Osteoblast (primary cell): ENCODE measurements at places on chromosomes 4 and X. TPM values are rescaled to one million over a fixed set of nuclear protein-coding genes. Genes with fewer than 3 reads are reported as not detected.
A peak's percentile ranks its signal among the peaks of the same experiment; 100 is the strongest.

DNA sequence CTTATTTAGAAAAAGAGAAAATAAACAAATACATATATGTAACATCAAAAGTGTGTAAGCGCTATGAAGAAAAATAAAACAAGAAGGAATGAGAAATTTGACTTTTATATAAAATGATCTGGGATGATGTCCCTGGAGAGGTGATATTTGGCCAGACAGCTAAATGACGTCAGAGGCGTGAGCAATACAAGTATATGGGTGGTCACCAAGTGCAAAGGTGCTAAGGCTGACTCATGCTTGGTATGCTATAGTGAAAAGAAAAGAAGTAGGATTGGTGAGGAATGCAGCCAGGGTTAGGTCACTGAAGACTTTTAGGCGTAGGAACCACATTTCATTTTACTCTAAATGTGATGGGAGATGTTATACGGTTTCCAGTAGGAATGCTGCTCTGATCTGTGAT lies 1049.1 kb upstream of the TENM3 start:
- DNase-seq: no peak
- no peaks in the 10 kb centered on the region for H3K4me1 ChIP-seq
- H3K4me3 ChIP-seq: no peak overlapping the region
- no peak overlapping the region for H3K27ac ChIP-seq
- H3K36me3 ChIP-seq: no peaks in the 10 kb centered on the region
- no peaks in the 10 kb centered on the region for H3K27me3 ChIP-seq

DNA sequence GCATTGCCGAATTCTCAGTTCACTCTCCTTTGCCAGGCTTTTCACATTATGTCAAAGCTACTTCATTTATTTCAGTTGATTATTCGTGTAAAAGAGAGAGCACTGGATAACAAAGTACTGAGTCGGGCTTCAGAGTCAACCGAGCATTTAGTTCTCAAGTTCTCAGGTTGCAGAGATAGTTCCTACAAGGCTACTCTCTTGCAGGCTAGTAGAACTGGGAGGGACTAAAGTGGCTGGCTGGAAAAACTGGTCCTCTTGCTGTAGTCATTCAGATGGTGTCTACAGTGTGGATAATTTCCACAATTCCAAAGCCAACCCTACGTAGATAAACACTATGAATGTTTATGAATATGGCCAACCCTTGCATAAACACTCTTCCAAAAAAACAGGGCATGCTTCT lies 4.6 kb upstream of the CCNG2 start:
- H3K36me3 ChIP-seq: no peaks in the 10 kb centered on the region
- H3K27me3 ChIP-seq: peaks cover 38% of the 10 kb centered on the region
- no peak for DNase-seq

DNA sequence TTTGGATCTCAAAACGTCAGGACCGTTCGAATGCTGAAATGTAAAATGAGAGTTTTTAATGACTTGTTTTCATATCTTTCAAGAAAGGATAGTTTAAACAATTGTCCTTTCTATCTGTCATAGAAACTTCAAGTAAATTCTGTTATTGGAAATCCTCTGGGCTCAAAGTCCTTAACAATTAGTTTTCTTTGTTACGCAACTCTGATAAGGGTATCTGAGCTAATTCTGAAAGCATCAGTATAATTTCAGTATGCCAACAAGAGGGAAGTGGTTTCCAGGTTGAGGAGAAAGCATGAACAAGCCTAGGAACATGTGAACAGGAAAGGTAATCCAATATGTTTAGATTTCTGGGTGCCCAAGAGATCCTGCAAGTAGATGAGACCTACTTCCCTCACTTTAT lies 22.0 kb downstream of the ADH7 start:
- no peak overlapping the region for H3K4me3 ChIP-seq
- no peak overlapping the region for H3K27ac ChIP-seq
- no peaks in the 10 kb centered on the region for H3K27me3 ChIP-seq
- DNase-seq: no peak

DNA sequence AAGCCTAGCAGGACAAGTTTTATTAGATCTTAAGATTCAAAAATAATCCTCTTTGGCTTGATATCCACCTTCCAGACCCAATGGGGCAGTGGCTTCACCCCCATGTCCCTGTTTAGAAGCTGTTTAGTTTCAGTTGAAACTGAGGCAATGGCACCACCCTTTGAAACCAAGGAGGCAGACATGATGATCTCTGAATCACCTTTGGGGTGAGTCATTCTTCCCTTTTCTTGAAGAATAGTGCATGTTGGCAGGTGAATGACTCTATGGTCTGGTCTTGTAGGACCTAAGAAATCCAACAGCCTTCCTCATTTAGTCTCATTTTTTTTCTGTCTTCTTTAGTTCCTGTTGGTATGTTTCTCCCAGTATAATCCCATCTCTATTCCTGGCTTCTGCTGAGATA lies 29.5 kb upstream of the BMP15 start:
- H3K36me3 ChIP-seq: no peaks in the 10 kb centered on the region
- no peak overlapping the region for H3K27ac ChIP-seq
- no peaks in the 10 kb centered on the region for H3K4me1 ChIP-seq
- no peak for DNase-seq

- H3K27ac ChIP-seq: no peak overlapping the region
- H3K27me3 ChIP-seq: peaks cover 50% of the 10 kb centered on the region
- peak; percentile 82 for DNase-seq
- H3K4me3 ChIP-seq: peak overlapping the region; percentile 73
Observed at GRCh38 chr4:121950680-121951520, 960 bp downstream of the TRPC3 start.

Gene SMIM31
- not detected in 2 replicates for total RNA-seq

DNA sequence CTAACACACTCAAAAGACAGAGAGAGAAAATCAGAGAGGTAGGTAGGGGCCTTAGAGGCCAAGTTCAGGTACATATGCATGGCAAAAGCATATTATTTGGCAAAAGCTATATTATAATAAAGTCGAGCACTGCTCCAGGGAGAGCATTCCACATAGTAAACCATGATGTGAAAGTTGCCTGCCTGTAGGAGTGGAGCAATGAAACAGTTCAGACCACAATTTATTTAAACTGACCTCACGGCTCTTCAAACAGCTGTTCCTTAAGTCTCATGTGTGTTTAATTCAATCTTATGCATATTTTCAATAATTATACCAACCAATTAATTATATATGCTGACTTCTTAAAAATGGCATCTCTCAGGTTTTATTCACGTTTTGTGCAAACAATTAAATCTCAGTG lies 3.3 kb downstream of the RFC1 start:
- peaks cover 10% of the 10 kb centered on the region for H3K4me1 ChIP-seq
- H3K36me3 ChIP-seq: peaks cover 2% of the 10 kb centered on the region
- no peak overlapping the region for H3K4me3 ChIP-seq

DNA sequence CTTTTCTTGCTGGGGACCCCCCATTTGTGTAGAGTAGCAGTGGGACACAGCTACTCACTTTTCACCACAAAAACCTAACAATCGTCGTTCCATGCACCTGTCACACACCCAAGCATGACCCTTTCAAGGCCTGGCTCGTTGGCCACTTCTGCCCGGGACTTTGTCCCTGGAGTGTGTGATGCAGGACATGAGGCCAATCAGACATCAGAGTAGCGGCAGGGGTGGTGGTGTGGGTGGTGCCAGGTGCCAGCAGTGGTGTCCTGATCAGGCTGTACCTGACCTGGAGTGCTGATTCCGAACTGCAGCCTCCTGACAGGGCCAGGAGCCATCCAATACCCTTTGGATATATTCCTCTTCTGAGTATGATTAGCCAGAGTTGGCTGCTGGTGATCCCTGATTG lies 23.1 kb upstream of the PROM1 start:
- peaks cover 24% of the 10 kb centered on the region for H3K27me3 ChIP-seq
- H3K36me3 ChIP-seq: no peaks in the 10 kb centered on the region
- H3K27ac ChIP-seq: no peak overlapping the region
- H3K4me3 ChIP-seq: no peak overlapping the region
- no peaks in the 10 kb centered on the region for H3K4me1 ChIP-seq

GRCh38 chrX:22365460-22365859 lies 92.7 kb downstream of the CBLL2 start:
- peak overlapping the region; percentile 18 for H3K27ac ChIP-seq
- peaks cover 5% of the 10 kb centered on the region for H3K4me1 ChIP-seq

Gene CFAP99
- under 0.01 TPM in 2 replicates for total RNA-seq

- peaks cover 13% of the 10 kb centered on the region for H3K4me1 ChIP-seq
- H3K36me3 ChIP-seq: no peaks in the 10 kb centered on the region
- H3K27me3 ChIP-seq: no peaks in the 10 kb centered on the region
- H3K4me3 ChIP-seq: no peak overlapping the region
- DNase-seq: no peak
Observed at GRCh38 chr4:156606554-156607477, 364.8 kb downstream of the PDGFC start.

GRCh38 chr4:154014407-154015321 lies 225.8 kb upstream of the SFRP2 start:
- no peaks in the 10 kb centered on the region for H3K4me1 ChIP-seq
- H3K27me3 ChIP-seq: no peaks in the 10 kb centered on the region
- no peak overlapping the region for H3K27ac ChIP-seq
- DNase-seq: no peak

DNA sequence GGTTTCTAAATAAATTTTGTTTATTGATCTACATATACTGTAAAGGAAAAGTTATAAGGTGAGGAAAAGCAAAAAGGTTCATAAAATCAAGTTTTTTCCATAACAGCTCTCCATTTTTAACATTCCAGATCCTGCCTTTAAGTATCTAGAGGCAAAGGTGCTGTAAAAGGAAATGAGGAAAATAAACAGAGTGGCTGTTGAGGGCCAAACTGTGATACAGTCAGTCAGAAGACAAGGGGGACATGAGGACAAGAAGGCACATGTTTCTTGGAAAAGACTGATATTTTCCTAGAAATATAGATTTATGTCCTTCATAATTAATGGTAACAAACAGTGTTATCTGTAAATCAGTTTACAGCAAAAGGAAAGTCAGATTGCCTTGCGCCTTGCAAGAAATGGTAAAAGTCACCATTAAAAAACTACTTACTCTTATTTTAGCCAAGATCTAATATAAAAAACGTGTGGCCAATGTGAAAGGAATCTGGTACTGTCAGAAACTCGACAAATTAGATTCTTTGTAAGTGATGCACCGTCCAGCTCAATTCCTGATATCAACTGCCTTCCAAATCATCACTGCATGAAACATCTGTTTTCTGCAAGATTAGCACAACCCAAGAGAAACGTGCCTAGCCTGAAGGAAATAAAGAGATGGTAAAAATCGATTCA lies 34.0 kb upstream of the VEGFD start:
- H3K36me3 ChIP-seq: no peaks in the 10 kb centered on the region
- H3K4me3 ChIP-seq: no peak overlapping the region

DNA sequence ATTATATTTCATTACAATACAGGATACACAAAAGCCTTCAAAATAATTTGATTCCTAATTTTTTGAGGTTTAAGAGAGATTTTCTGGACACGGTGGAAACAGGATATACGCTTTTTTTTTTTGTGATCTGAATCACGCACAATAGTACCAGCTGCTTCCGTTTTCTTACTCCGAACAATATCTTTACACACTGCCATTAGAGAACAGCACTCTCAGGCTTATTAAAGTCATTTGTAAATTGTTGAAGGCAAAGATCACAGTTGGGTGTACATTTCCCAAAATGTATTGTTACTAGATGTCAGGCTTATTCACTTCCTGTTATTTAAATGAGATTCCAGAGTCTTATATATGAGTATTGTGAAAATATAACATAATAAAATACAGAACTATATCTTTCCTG lies 71.5 kb downstream of the TMEM47 start:
- H3K4me1 ChIP-seq: no peaks in the 10 kb centered on the region
- no peaks in the 10 kb centered on the region for H3K36me3 ChIP-seq
- H3K27ac ChIP-seq: no peak overlapping the region
- no peaks in the 10 kb centered on the region for H3K27me3 ChIP-seq
- no peak for DNase-seq

DNA sequence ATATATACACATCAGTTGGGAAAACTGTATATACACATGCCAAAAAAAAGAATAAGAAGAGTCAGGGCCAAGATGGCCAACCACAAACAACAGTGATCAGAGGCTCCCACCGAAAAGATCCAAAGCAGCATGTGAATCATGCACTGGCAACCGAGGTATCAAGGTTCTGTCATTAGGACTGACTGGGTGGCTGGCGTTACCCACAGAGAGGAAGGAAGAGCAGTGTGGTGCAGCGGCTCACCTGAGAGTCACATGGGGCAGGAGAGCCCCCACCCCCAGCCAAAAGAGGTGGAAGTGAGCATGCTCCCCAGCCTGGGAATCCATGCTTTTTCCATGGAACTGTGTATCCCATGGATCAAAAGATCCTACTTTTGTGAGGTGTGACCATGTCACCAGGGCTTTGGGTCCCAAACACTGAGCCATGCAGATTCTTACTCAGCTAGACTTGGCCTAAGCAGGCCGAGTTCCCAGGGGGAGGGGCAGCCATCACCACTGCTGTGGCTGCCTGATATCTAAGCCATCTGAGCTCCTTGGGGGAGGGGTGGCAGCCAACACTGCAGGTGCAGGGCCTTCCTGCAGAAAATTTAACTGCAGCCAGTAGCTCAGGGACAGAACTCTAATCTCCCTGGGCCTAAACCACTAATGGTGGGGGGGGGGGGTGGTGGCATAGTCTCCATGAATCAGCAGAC lies 52.8 kb downstream of the P2RY10 start:
- no peaks in the 10 kb centered on the region for H3K36me3 ChIP-seq
- no peak overlapping the region for H3K27ac ChIP-seq
- no peaks in the 10 kb centered on the region for H3K27me3 ChIP-seq
- H3K4me3 ChIP-seq: no peak overlapping the region

DNA sequence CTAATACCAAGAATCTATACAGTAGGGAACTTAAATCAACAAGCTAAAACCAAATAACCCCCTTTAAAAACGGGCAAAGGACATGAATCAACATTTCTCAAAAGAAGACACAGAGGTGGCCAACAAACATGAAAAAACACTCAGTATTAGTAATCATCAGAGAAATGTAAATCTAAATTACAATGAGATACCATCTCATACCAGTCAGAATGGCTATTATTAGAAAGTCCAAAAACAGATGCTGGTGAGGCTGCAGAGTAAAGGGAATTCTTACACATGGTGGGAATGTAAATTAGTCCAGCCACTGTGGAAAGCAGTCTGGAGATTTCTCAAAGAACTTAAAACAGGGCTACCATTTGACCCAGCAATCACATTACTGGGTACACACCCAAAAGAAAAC lies 167.8 kb downstream of the PACRGL start:
- no peak overlapping the region for H3K27ac ChIP-seq
- H3K4me3 ChIP-seq: no peak overlapping the region
- H3K36me3 ChIP-seq: no peaks in the 10 kb centered on the region
- no peaks in the 10 kb centered on the region for H3K4me1 ChIP-seq
- no peak for DNase-seq

- DNase-seq: no peak
- H3K27me3 ChIP-seq: no peaks in the 10 kb centered on the region
- no peak overlapping the region for H3K4me3 ChIP-seq
- H3K27ac ChIP-seq: no peak overlapping the region
- H3K36me3 ChIP-seq: no peaks in the 10 kb centered on the region
- no peaks in the 10 kb centered on the region for H3K4me1 ChIP-seq
Observed at GRCh38 chr4:103994059-103994458, 274.3 kb upstream of the TACR3 start.

DNA sequence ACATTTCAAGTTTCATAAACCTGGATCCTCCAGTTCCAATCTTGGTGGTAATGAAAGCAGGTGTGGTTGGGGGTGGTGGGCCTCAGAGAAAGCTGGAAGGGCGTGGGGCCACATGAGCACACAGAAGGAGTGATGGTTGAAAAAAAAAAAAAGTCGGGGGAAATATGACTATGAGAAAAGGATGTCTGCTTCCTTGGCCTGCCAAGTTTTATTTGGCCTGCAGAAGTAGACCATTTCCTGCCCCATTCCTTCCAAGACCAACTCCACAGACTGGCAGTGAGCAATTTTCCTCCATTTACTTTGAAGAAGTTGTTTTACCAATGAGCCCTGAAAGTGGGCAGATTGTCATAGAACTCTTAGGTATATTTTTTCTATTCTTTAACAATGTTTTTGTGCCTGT lies 43.3 kb downstream of the LNX1 start:
- DNase-seq: no peak
- H3K36me3 ChIP-seq: no peaks in the 10 kb centered on the region
- no peaks in the 10 kb centered on the region for H3K27me3 ChIP-seq
- H3K4me3 ChIP-seq: no peak overlapping the region
- no peak overlapping the region for H3K27ac ChIP-seq
